ENCODE measurements at places on chromosomes 16 and 17. TPM values are rescaled to one million over a fixed set of nuclear protein-coding genes. Genes with fewer than 3 reads are reported as not detected.

Gene SLC2A4
- total RNA-seq: under 0.01 TPM

- no peak for DNase-seq
These were observed 1.8 kb downstream of the CDH15 start for GRCh38 chr16:89173174-89173921.

Gene ZMYND15
- 0.51 TPM for total RNA-seq

Gene HCRT
- not detected for total RNA-seq

GRCh38 chr17:79203016-79203415 lies 128.4 kb downstream of the ENGASE start:
- DNase-seq: no peak

Gene RRAD
- total RNA-seq: 83.7 TPM

- no peak for DNase-seq
These were observed 17.1 kb upstream of the PHB1 start for GRCh38 chr17:49431743-49432142.

DNA sequence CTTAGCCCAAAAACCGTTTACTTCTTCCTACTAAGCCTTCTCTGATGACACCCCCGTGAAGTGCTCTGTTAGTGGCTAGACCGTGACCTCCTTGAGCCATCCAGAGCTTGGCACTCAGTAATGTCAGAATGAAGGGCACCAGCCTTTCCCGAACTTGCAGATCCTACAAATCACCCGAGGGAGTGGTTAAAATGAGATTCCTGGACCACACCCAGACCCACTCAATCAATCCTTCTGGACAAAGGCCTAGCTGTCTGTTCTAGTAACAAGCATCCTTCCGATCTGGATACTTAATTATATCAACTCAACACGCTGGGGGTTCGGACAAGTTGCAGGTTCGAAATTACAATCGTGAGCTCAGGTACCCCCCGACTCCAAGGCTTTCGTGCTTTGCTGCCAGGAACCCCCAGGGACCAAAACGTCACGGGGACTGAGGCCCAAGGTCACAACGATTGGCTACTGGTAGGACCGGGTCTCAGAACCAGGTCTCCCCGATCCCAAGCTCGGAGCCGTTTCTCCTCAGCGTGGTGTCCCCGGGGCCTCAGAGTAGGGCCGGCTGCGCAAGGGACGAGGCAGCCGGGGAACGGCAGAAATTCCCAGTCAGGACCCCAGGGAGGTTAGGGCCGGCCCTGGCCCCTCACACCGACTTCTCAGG lies 527 bp downstream of the CIAPIN1 start:
- peak; percentile 23 for DNase-seq

DNA sequence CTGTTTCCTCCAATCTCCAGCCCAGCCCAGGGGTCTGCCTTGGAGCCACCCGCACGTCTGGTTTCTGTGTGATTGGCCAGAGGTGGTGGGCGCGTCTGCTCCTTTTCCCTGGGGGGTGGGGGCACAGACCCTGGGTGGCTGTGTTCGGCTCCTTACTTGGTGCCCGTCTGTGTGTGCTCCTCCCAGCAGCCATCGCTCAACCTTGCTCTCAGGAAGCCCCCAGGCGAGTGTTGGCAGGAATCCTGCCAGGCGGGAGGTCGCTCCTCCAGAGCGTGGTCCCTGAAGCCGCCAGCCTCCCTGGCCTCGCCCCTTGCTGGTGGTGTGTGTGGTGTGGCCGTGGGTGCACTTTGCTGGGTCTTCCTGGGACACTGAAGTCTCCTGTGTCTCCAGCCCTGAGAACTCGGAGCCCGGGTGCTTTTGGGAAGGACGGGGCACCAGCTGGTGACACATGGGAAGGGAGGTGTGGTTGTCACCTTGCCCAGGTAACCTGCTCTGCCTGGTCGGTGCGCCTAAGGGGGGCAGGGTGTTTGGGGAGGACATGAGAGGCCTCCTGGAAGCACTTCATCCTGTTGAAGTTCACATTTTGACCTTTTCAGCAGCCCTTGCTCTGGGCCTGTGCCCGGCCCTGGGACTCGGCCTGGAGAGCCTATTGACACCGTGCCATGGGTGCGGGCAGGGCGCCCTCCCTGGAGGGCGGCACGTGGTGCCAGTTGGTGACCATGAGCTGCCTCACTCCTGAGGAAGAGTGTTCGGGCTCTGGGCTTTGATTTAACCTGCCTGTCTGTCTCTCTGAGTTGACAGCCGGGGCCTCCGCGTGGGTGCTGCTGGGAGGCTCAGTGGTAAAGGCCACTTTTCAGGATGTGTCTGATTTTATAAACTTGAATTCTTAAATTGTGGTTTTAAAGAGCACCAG lies 49.0 kb upstream of the ZNF750 start:
- no peak for DNase-seq

Gene RPS15A
- 1,952 TPM for total RNA-seq

Gene RHBDL1
- 2.6 TPM for total RNA-seq

GRCh38 chr16:64654178-64654577 lies 467.7 kb downstream of the CDH11 start:
- peak; percentile 81 for DNase-seq

- no peak for DNase-seq
These were observed 129.7 kb upstream of the MYOCD start for GRCh38 chr17:12536021-12536420.

DNA sequence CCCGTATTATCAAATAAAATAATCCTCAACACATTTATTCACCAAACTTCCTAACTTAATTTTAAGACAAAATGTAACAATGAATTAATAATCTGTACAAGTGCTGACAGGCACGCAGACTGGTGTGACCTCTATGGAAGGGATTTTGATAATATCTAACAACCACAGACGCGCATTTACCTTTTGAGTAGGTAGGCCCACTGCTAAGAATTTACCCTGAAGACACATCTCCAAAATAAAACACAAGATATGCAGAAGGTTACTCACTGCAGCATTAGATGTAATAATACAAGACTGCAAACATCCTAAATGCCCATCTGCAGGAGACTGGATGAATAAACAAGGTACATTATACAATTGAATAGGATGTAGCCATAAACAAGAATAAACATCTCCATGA lies 22.7 kb upstream of the CMTM4 start:
- DNase-seq: no peak

All from fibroblast of lung (primary cell).